AG08395 (cell line): ENCODE measurements at places on chromosomes 7 and 10.

GRCh38 chr10:7649673-7650300 is 17.0 kb downstream of the ITIH5 start:
- DNase-seq, result peak; percentile 82

GRCh38 chr7:143048827-143049226 is 3.3 kb upstream of the OR6V1 start:
- DNase-seq, result peak; percentile 8

- no peak for DNase-seq
Observed at GRCh38 chr10:91643700-91644099, 10.8 kb upstream of the PPP1R3C start.

GRCh38 chr7:332646-333392 is 42.8 kb downstream of the FOXL3 start:
- DNase-seq, result peak; percentile 67
